ENCODE measurements at places on chromosomes 7 and 10.

DNA sequence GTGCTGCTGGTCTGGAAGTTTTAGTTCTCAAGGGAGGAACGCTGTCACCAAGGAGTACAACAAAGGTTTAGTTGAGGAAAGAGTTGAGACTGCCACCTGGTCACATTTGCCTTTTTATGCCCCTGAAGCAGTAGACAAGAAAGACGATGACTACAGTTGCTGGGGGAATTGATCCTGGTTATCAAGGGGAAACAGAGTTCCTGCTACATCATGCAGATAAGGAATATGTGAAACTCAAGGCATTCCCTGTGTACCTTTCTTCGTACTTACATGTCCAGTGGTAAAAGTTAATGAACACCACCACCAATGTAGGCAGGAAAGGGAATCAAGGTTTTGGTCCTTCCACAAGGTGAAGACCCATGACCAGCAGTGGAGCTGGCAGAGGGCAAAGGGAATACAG, 31.8 kb downstream of the SLC35B4 start:
- DNase-seq: no peak

GRCh38 chr10:126375926-126376554, 12.2 kb downstream of the ADAM12 start:
- DNase-seq: no peak

- DNase-seq: no peak
Measured at GRCh38 chr10:103822107-103822716, 33.2 kb downstream of the SH3PXD2A start.

GRCh38 chr10:123554656-123555055, 111.5 kb upstream of the GPR26 start:
- no peak for DNase-seq

GRCh38 chr7:148442933-148443332, 147.6 kb upstream of the C7orf33 start:
- no peak for DNase-seq

Measured in T-helper 22 cell (primary cell).